Brain pericyte (primary cell): ENCODE measurements at places on chromosomes 4 and X.

DNA sequence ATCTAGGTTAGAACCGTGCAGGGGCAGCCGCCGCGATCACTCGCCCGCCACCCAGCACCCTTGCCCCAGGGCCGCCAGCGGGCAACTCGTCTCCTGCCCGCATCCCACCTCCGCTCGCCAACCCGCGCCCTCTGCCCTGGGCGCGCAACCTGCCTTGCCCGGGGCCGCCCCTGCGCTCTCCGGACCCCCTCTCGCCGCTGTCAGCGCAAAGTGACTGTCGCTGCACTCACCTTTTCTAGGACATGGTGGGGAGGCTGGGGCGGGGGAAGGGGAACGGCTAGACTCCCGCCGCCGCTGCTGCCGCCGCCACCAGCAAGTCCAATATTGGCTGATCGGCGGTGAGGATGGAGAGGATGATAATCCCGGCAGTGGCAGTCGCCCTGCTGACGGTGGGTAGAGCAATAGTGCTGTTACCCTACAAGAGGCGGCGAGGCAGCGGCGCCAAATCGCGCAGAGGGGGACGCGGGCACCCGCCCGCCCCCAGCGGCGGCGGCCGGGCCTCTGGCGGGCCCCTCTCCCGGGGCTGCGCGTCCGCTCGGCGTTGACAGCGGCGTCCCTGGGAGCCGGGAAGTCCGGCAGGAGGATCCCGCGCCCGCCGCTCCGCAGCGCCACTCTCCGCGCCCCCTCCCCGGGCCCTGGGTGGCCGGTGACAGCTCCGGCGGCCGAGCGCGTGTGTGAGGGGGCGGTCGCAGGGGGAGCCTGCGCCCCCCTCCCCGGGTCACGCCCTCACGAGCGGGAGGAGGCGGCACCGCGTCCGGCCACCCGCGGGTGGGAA, 2.3 kb upstream of the NR3C2 start:
- no peak for DNase-seq

DNA sequence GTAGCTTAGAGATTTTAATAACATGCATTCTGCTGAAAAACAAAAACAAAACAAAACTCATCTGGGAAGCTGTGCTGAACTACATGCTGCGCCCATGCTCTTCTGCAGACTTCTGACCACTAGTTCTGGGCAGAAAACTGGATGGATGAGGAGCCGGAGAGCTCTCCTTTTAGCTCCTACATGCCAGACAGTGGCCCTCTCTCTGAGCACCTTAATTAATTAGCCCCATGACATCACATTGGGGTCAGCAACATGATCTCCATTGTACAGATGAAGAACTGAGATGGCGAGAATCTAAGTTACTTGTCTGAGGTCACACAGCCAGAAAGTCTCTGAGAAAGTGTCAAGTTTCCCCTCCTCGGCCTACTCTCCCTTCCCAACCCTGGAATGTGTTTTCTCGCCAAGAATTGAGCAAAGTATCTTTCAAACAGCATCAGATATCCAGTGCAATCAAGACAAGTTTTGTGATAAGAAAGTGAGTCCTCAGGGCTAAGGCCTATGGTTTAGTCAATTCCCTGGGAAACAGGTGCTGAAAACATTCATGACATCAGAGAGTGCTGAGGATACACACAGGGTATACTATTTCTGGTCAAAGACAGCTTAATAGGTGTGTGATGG, 21.6 kb downstream of the SCD5 start:
- DNase-seq: no peak

GRCh38 chr4:182593864-182594263, 323.3 kb downstream of the DCTD start:
- DNase-seq: no peak

GRCh38 chr4:78092850-78093249, 35.7 kb downstream of the FRAS1 start:
- no peak for DNase-seq

- no peak for DNase-seq
These were observed 23.5 kb downstream of the NDP start for GRCh38 chrX:43949669-43950068.

GRCh38 chr4:38060829-38061431, 100.7 kb downstream of the PTTG2 start:
- DNase-seq: no peak

DNA sequence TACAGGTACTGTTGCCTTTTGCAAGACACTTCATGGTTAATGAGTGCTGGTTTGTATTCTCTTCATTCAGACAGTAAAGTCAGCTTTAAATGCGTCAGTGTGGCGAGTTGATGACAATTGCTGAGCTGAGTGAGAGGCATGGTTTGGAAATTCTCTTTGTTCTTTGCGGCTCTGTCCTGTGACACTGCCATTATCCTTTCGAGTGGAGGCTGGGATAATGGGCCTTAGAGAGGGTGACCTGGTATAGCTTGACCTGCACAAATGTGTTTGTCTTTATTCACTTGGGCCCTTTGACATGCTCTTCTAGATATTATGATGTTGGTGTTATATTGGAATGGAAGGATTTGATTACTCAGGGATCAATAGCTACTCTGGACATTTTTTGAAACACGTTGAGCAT, 208.5 kb upstream of the FAT1 start:
- DNase-seq: no peak

GRCh38 chr4:152100379-152101201, 339.8 kb upstream of the GATB start:
- DNase-seq: no peak

DNA sequence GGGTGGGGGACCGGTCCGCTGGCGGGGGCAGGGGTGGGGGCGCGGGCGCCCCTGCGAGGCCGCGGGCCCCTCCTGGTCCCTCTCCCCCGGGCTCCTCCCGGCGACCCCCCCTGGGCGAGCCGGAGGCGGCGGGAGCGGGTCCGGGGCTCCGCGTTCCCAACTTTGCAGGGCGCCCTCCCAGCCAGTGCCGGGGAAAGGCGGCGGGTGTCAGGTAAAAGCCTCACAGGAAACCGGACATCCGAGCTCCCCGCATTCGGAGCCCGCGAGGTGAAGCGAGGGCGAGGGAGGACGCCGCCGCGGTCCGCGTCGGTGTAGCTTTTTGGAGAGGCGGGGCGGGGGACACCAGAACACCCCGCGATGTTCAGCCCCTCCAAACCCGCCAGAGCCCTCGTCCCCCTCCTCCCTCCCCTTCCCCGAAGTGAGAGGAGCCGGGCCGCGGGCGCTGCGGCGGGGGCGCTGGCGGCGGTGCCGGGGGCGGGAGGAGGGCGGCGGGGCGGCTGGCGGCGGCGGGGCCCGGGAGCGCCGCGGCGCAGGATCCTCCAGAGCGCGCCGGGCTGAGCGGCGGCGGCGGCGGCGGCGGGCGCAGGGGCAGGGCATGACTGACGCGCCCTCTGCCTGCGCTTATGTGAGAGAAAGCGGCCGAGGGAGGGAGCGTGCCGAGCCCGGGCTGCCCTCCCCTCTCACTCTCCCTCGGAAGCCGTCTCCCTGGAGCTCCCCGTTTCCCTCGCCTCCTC, at the start of gene VEGFC:
TSS of gene VEGFC (minus strand) at position 597 of the 734 bp plus-strand sequence. CDS start 611 bp downstream, outside the sequence.
- no peak for DNase-seq

DNA sequence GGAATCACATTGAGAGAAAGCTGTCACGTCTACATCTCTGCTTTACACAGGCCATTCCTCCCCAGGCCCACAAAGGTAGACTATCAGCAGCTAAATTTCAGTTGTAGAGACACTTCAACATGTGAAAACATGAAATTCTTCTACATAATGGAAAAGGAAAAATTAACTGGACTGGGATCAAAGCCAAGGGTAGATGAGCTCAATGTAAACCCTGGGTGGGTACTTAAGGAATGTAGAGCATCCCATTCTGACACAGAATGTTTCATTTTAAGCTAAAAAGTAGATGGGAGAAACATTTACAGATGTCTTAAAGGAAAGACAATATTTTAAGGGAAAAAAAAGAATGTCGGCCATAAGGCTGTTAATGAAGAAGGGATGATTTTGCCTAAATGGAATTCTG, 51.3 kb upstream of the NPNT start:
- no peak for DNase-seq

GRCh38 chrX:73765776-73766430, 202.9 kb downstream of the CHIC1 start:
- no peak for DNase-seq

GRCh38 chrX:13659063-13659462, 6.1 kb downstream of the TCEANC start:
- DNase-seq: no peak

DNA sequence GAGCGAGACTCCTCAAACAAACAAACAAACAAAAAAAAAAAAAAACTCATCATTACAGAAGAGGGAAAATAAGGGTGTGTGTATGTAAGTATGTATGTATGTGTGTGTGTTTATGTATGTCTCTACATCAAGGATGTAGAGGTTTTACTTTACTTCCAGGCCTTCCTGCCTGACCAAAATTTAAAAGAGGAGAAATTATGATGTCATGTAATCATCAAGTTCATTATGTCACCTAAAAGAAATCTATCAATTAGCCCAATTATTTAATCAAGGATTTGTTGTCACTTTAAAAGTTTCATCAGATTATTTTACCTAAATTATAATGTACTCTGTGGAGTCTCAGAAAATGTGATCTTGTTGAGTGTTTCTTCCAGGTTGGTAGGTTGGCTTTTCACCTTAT, 21.6 kb downstream of the GUCY1A1 start:
- no peak for DNase-seq

DNA sequence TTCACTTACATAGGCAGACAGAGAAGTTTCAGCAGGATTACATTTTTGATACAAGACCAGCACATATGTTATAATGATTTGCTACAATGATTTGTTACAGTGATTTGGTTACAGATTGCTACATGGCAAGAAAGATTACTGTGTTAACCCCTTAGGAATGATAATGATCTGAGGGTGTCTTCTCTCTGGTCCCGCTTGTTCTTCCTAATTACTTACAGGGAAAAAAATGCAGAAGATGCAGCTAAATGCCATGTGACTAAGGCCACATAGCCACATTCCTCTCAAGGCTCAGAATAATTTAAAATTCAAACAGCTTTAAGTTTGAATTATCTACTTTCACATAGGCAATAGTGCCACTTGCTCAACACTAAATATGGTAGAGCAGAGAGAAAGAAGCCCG, 9.7 kb upstream of the LAP3 start:
- DNase-seq: no peak

GRCh38 chrX:44733931-44734330, 109.9 kb upstream of the DUSP21 start:
- DNase-seq: no peak

DNA sequence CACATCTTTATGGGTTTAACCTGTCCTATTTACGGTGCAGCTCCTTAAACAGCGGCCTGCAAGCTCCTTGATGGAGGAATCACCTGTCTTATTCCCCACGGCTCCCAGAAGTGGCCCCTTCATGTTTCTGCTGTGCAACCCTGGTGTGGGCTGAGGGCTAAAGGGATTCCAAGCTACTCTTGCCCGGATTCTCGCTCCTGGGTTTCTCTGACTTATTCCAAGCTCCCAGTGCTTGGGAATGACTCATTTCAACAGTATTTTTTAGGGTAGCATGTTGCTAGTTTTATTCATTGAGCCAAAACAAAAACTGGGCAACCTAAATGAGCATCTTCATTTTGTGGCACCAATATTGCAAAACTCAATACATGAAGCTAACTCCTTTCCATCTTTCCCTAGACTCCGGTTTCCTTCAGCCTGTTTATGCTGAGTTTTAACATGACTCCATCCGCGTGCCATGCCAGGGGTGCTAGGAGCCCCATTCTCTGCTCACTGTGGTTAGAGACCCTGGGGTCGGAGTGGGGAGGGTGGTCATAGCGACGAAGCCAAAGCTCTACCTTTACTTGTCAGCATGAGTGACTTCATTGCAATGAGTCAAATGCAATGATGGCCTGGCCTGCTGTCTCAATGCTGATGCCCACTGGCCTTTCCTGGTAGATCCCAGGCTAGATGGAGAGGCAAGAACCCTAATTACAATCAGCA, 349.7 kb downstream of the NR3C2 start:
- no peak for DNase-seq

- peak; percentile 8 for DNase-seq
These were observed 74.6 kb downstream of the WDR44 start for GRCh38 chrX:118420462-118420861.

- DNase-seq: no peak
These were observed 31.0 kb upstream of the PDE5A start for GRCh38 chr4:119659576-119659975.

GRCh38 chrX:107630031-107630689, 1.9 kb downstream of the PRPS1 start:
- no peak for DNase-seq

GRCh38 chr4:189202182-189202868, 738.3 kb upstream of the FRG1 start:
- peak; percentile 31 for DNase-seq

GRCh38 chr4:37964734-37965457, 4.7 kb downstream of the PTTG2 start:
- no peak for DNase-seq

DNA sequence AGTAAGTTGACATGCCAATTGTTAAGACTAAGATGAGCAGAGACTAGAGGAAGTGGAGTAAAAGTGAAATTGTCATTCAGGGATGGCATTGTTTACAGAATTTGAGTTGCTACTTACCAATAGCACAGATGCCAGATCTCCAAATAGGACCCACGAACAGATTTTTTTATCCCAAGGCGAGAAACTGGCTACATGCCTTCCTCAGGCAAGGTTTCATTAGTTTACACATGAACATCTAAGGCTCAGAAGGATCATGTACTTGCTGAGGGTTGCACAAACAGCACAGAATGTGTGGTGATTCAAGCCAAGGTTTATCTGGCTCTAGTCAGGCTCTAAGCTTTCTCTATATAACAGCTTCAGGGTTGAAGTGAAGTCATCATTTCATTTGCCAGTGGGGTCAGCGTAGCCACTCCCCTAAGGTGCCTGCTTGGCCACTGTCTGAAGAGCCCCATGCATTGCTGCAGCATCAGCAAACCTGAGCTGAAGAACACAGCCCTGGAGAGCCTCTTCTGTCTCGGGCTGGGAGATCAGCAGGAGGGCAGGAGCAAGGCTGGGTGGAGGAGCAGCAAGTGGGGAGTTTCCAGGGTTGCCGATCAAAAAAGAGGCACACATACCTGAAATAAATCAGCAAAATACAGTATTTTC, 193.0 kb upstream of the LCORL start:
- DNase-seq: no peak

DNA sequence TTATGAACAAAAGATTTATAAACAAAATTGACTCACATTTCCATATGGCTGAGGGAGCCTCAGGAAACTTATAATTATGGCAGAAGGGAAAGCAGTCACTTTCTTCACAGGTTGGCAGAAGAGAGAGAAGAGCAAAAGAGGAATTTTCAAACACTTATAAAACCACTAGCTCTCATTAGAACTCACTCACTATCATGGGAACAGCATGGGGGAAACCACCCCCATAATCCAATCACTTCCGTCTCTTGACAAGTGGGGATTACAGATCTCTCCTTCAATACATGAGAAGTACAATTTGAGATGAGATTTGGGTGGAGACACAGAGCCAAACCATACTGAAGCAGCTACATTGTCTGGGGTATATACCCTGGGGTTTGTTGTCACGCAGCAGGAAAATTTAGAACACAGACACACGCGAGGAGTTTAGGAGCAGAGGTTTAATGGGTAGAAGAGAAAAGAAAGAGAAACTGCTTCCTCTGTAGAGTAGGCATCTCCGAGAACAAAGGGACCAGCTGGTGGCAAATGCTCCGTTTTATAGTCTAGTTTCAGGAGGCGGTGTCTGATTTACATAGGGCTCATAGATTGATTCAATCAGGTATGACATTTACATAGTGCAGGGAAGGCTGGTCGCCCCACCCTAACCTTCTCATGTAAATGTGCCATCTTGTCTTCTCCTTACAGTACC, 2277.7 kb upstream of the AGA start:
- no peak for DNase-seq

- DNase-seq: peak; percentile 86
These were observed 131.9 kb downstream of the FHIP1A start for GRCh38 chr4:151540728-151541388.
